Esophagus muscularis mucosa (tissue), 4 donors: ENCODE measurements at places on chromosomes 3 and 15.

- no peak for DNase-seq
Observed at GRCh38 chr15:25903024-25903581, 40.0 kb upstream of the ATP10A start.

DNA sequence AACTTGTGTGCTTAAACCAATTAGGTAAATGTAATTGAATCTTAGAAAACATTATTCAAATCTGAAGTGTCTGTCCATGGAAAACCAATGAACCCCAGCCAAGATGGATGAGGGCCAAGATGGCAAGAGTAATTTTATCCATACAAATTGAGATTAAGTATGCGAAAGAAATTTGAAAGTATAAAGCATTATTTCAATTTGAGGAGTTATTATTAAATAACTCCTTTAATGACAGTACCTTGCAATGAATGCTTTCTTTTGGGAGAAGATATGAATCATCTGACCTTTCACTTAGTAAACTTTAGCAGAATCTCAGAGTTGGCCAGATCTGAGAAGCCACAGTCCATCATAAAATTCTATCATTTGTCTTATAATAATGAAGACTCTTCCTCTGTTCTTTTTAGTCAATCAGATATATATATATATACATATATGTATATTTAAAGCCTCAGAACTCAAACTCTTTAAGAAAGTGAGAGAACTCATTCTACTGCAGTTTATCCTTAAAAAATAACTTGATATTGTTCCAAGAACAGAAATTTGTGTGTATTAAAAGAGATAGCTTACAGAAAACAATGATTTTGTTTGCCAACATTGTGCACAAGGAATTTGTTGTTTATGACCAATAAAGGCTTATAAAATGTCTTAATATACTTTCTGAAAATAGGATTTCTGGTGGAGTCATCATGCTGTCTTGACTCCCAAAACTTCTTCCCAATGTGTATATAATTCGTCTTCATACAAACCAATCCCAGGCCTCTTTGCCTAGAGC is 434.8 kb upstream of the THBS1 start:
- DNase-seq = no peak

- no peak for DNase-seq
Observed at GRCh38 chr15:101262551-101262950, 10.7 kb upstream of the CHSY1 start.

GRCh38 chr3:172354931-172355499 is 93.2 kb downstream of the GHSR start:
- no peak for DNase-seq

DNA sequence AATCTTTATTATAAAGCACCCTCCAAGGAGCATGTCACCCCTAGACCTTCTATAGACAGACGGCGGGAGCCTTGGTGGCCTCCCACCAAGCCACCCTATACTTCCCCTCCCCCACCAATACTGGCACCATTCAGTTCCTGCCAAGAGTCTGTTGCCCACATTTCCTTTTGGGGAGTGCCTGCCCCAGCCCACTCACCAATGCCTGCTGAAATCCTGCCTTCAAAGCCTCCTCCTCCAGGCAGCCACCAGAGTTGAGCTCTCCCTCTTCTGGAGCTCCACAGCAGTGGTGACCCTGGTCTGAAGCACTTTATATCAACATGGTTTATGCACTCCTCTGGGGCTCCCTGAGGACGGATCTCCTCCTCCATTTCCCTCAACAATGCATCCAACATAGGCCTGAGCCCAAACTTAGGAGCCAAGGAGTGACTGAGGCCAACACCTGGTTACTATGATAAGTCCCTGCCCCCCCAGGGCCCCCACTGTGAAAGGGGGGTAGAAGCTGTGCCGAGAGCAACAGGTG is 8.8 kb downstream of the CCDC33 start:
- DNase-seq = no peak
